Dermis blood vessel endothelial cell (primary cell): ENCODE measurements at places on chromosomes 1 and 21. TPM values are rescaled to one million over a fixed set of nuclear protein-coding genes. Genes with fewer than 3 reads are reported as not detected.

Gene E2F2
- 1.9 and 4.6 TPM in 2 replicates for total RNA-seq

Gene PGLYRP3
- not detected in 2 replicates for total RNA-seq

Gene CELA2B
- not detected in 2 replicates for total RNA-seq

Gene LHX8
- not detected in 2 replicates for total RNA-seq

Gene OR2AJ1
- total RNA-seq = not detected in 2 replicates

Gene CASQ1
- total RNA-seq = not detected in 2 replicates

Gene HSF2BP
- total RNA-seq = 0.65 and 0.68 TPM in 2 replicates

Gene TSSK3
- total RNA-seq = 0.14 TPM in 1 of 2 replicates, not detected in the other

Gene B3GALNT2
- total RNA-seq = 53.3 and 57.9 TPM in 2 replicates

Gene COL9A2
- total RNA-seq = 0.60 and 1.2 TPM in 2 replicates

Gene SUSD4
- 0.05 and 0.17 TPM in 2 replicates for total RNA-seq

Gene DMRTA2
- not detected in 2 replicates for total RNA-seq

Gene S100B
- total RNA-seq = not detected in 2 replicates

Gene ENO1
- total RNA-seq = 1,154 and 2,045 TPM in 2 replicates
